Testis (tissue), 5 donors: ENCODE measurements at places on chromosomes 13 and 19.
A peak's percentile ranks its signal among the peaks of the same experiment; 100 is the strongest.

DNA sequence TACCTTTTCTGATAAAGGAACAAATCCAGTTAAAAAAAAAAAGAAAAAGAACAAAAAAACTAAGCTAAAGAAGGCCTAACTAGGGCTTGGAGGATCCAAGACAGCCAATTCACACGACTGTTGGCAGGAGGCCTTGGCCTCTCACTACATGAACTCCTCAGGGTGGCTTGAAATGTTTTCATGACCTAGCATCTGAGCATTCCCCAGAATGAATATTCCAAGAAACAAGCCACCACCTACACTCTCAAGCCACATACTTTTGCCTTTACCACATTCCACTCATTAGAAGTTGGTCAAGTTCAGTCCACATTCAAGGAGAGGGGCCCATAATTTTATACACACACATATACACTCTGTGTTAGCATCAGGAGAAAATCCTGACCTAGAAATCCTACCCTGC is 97.6 kb upstream of the SIAH3 start:
- DNase-seq: no peak

DNA sequence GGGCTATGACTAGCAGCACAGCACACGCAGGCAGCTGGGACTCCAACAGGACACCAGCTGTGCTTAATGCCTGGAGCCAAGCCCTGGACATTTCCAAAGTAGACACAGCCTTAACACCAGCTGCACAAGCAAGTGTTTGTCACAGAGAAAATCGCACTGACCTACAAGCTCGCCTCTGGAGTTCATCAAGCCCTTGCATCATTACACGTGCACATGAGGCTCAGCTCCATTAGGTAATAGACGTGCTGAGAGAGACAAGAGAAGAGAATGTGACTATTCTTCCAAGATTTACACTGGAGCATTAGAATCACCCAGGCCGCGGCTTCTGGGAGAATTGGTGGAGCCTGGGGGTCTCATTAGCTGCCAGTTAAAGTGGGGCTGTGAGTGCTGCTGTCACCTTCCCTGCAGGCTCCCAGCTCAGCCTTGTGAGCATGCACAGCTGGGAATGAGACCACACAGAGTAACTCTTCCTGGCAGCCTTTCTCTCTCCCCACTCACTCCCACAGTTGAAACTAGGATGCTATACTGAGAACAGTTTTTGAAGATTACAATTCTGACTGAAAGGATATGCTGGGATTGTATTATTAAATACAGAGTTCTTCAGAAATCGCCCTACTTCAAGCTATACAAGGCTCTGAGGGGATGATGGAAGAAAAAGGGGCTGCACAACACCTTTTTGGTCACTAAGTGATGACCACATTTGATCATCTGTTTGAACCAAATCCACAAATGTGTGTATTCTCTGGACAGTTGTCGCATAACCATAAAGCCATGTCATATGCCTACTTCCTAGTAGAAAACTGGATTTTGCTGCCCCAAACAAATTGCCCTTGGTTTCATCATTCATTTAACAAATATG is 10.5 kb downstream of the STOML3 start:
- DNase-seq: peak; percentile 64

- no peak for DNase-seq
These were observed 18.9 kb upstream of the CLDN10 start for GRCh38 chr13:95533545-95534160.

GRCh38 chr13:111139452-111139851 is 24.3 kb downstream of the ARHGEF7 start:
- DNase-seq: no peak

- no peak for DNase-seq
These were observed 3.0 kb downstream of the ZNF557 start for GRCh38 chr19:7072541-7072940.

GRCh38 chr19:3668331-3669081 is 31.8 kb downstream of the PIP5K1C start:
- DNase-seq: peak; percentile 41

DNA sequence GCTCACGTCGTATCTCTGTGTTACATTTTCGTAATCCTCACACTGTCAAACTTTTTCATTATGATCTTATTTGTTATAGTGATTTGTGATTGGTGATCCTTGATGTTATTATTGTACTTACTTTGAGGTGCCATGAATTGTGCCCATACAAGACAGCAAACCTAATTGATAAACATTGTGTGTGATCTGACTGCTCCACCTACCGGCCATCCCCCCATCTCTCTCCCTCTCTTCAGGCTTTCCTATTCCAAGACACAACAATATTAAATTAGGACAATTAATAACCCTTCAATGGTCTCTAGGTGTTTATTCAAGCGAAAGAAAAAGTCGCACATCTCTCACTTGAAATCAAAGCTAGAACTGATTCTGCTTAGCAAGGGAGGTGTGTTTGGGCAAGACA is 349.3 kb downstream of the RBM26 start:
- DNase-seq: no peak

GRCh38 chr19:32416749-32417456 is 11.3 kb downstream of the DPY19L3 start:
- DNase-seq: no peak

- no peak for DNase-seq
These were observed 258.6 kb downstream of the ATP8A2 start for GRCh38 chr13:25630329-25630900.

DNA sequence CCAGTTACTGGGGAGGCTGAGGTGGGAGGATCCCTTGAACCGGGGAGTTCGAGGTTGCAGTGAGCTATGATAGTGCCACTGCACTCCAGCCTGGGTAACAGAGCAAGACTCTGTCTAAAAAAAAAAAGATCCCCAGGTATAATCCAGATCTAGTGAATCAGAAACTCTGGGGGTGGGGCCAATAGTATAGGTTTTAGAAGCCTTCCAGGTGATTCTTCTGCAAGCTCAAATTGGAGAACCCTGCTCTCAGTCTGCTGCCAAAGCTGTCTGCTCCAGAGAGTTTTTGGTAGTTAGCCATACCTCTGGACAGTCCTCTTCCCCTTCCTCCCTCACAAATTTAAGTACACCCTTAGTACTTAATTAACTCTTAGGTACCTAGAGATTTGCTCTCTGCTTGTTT is 28.0 kb downstream of the SERP2 start:
- DNase-seq: no peak

DNA sequence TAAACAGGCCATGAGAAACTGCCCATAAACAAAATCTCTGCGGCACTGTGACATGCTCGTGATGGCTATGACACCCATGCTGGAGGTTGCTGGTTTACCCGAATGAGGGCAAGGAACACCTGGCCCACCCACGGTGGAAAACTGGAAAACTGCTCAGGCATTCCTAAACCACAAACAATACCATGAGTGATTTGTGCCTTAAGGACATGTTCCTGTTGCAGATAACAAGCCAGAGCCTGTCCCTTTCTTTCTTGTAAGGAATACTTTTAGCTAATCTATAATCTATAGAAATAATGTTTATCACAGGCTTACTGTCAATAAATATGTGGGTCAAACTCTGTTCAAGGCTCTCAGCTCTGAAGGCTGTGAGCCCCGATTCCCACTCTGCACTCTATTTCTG is 12.1 kb downstream of the ZNF561 start:
- no peak for DNase-seq

DNA sequence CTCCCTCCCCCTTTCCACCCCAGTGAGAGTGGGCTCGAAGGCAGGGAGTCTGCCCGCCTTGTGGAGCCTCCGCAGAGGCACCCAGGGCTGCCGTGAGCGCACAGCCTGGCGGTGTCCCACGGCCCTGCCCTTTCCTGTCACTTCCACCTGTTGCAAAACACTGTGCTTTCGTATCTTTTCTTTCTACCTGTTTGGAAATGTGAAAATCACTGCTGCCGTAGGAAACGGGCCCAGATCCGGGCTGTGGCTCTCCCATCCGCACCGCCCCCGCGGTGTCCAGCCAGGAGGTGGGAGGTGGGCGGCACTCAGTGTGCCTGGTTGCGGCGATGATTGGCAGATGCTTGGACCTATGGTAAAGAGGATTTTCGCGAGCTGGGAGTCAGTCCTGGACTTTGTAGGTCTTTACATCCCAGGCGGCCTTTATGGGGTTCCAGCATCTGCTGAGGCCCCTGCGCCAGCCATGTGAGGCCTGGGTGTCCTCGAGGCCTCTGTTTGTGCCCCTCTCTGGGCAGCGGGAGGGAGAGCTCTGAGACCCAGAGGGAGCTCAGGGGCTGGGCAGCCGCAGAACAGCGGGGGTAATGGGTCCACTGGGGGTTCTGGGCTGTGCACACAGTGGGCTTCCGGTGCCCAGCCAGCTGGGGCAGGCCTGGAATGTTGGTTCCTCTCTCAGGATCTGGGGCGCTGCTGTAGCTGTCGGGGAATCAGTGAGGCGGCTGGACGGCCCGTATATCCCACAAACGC is 6.1 kb downstream of the STK11 start:
- DNase-seq: peak; percentile 94

DNA sequence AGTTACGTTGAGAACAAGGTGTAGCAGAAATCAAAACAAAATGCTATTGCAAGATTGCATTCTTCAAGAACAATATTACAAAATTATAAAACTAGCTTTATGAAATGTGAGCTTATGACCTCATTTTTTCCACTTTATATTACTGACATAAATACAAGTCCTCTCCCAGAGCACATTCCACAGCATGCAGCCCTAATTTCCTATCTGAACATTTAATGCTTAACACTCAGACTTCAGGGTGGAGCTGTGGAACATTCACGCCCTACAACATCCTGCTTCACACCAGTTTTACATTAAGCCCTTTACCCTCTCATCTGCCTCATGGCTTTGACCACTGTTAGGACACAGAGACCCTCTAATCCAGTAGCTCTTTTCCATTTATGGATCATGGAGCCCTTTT is 65.5 kb downstream of the EPSTI1 start:
- DNase-seq: no peak

GRCh38 chr13:50855681-50856080 is 12.2 kb upstream of the DLEU7 start:
- no peak for DNase-seq

DNA sequence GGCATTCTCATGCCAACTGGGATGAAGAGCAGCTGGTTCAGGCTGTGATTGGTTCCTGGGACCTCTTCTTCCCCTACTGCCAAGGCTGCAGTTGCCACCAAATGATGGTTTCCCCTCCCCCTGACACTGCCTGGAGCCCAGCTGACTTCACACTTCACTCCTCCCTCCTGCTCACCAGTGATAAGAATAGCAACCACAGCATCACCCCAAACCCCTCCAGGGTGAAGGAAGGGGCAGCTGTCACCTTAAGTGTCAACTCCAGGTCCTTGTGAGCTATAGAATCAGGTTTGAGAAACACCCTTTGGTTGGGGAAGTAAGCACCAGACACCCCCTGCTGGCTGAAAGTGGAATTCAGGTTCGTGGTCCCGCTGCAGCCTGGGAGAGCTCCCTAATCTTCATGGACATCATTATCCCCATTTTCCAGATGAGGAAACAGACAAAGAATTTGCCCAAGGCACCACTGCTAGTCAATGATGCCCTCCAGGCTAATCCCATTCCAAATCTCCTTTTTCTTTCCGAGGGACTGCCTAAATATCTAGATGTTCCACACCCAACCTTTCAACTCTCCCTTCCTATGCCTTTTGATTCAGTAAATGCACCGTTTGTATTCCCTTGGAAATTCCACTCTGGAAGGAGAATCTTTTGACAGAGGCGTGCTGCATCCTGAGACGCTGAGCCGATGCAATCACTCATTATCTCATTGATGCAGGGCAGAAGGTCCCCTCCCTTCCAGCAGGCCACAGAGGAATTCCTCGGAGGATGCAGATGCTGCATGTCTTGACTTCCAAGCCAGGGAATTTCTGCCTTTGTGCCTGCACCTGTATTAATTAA is 50.6 kb upstream of the UQCRFS1 start:
- peak; percentile 69 for DNase-seq

GRCh38 chr13:33611121-33611805 is 206.7 kb upstream of the RFC3 start:
- DNase-seq: peak; percentile 54

- no peak for DNase-seq
These were observed 2.4 kb downstream of the CLN5 start for GRCh38 chr13:76994281-76994680.

- DNase-seq: no peak
These were observed 84.5 kb downstream of the MBNL2 start for GRCh38 chr13:97306645-97307044.

DNA sequence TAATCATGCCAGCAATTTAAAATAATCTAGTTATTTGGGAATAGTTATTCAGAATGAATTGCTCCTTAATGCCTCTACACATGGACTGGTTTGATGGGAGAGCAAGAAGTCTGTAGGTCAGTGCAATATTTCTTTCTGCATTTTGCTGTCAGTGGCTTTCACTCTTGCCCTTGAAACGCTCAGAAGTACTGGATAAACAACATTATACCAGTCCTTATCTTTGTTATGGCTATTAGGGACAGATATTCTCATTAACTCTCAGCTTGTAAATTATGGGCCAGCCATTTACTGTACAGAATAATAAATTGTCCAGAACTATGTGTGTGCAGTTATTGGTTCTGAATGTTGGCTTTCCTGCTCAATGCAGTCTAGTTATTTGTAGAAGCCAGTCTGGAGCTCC is 224.4 kb downstream of the OXGR1 start:
- no peak for DNase-seq

DNA sequence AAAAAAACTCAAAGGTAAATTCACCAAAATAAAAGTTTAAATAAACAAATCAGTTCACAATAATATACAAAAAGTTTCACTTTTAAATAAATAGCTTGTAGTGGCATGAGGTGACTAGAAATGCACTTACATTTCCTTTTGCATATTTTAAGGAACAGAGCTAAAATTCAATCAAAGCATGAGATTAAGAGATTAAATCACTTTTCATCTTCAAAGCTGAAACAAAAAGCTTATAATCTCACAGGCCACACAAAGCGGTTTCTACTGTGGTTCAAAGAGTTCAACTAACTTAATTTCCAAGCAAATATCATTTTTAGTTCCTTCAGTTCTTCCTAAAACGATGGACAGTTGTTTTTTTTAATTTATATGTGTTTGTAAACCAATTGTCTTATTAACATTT is 38.9 kb downstream of the TSC22D1 start:
- DNase-seq: no peak
